ENCODE measurements at places on chromosomes 4 and X.

GRCh38 chrX:112834031-112834845 is 6.4 kb downstream of the AMOT start:
- DNase-seq: no peak

DNA sequence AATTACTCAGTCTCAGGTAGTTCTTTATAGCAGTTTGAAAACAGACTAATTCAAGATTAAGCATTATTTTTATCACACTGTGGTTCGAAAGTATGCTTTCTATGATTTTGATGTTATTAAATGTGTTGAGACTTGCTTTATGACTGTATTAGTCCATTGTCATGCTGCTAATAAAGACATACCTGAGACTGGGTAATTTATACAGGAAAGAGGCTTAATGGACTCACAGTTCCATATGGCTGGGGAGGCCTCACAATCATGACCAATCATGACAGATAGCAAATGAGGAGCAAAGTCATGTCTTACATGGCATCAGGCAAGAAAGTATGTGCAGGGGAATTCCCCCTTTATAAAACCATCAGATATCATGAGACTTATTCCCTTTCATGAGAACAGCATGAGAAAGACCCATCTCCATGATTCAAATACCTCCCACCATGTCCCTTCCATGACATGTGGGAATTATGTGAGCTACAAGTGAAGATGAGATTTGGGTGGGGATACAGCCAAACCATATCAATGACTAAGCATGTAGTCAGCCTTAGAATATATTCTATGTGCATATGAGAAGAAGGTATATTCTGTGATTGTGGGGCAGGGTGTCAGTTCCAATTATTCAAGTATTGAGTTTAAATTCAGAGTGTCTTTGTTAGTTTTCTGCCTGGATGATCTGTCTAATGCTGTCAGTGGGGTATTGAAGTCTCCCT is 44.6 kb upstream of the UGT2A1 start:
- no peak for DNase-seq

- no peak for DNase-seq
Observed at GRCh38 chr4:188132232-188132631, 7.0 kb upstream of the TRIML1 start.

- no peak for DNase-seq
Observed at GRCh38 chr4:108170631-108171338, 2.1 kb upstream of the LEF1 start.

GRCh38 chrX:17602245-17602644 is 135.0 kb upstream of the SCML1 start:
- no peak for DNase-seq

DNA sequence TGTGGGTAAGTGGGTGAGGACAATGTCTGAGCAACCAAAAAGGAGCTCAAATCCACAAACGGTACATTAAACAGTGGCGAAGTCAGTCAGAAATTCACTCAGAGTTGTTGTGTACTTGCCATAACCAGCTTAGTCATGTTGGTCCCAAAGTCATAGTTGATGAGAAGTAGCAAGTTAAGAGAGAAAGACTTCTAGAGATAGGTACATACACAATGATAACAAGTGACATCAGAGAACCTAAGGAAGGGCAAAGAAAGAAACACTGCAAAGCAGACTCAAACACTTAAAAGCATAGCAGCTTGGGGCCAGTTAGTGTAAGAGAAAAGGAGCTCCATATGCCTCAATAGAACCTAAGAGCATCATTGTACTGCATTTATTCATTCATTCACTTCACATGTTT is 30.2 kb downstream of the DYNLT3 start:
- DNase-seq: no peak

DNA sequence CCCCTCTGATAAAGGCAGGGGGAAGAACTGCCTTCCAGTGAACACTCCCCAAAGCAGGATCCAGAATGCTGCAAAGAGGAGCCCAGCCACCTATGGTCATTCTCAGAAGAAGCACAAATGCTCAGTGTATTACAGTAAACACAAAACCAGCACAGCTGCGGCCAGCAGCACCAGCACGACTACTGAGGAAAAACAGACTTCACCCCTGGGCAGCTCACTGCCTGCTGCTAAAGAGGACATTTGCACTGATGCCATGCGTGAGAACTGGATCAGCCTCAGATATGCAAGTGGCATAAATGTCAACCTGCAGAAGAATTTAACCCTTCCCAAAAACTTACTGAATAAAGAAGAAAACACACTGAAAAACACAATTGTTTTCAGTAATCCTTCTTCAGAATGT is 80.2 kb upstream of the TLR2 start:
- no peak for DNase-seq

GRCh38 chr4:114320126-114320525 is 278.5 kb upstream of the UGT8 start:
- DNase-seq: no peak

GRCh38 chr4:87659247-87659931 is 9.3 kb downstream of the DMP1 start:
- no peak for DNase-seq
